ENCODE measurements at places on chromosomes 5 and 9. TPM values are rescaled to one million over a fixed set of nuclear protein-coding genes. Genes with fewer than 3 reads are reported as not detected.

- no peak overlapping the region for H3K27ac ChIP-seq
- H3K27me3 ChIP-seq, result no peaks in the 10 kb centered on the region
These were observed 52.9 kb upstream of the EXOC3 start for GRCh38 chr5:389891-390622.

- H3K4me1 ChIP-seq, result no peaks in the 10 kb centered on the region
- H3K27ac ChIP-seq, result no peak overlapping the region
- no peaks in the 10 kb centered on the region for H3K36me3 ChIP-seq
- no peaks in the 10 kb centered on the region for H3K27me3 ChIP-seq
- no peak overlapping the region for H3K4me3 ChIP-seq
- DNase-seq, result no peak
These were observed 141.8 kb downstream of the DOCK2 start for GRCh38 chr5:169778622-169779596.

GRCh38 chr5:78360674-78360923, 182 bp downstream of the SCAMP1 start:
- H3K27me3 ChIP-seq, result no peaks in the 10 kb centered on the region
- H3K27ac ChIP-seq, result peak overlapping the region; percentile 89
- DNase-seq, result no peak
- H3K4me1 ChIP-seq, result no peaks in the 10 kb centered on the region
- peak overlapping the region; percentile 88 for H3K4me3 ChIP-seq

Gene TEX48
- not detected for polyA plus RNA-seq

- H3K4me1 ChIP-seq, result no peaks in the 10 kb centered on the region
- no peak overlapping the region for H3K4me3 ChIP-seq
- peaks cover 4% of the 10 kb centered on the region for H3K36me3 ChIP-seq
- peaks cover 6% of the 10 kb centered on the region for H3K27me3 ChIP-seq
- no peak overlapping the region for H3K27ac ChIP-seq
These were observed 29.1 kb downstream of the TRIP13 start for GRCh38 chr5:921456-922435.
